GM23338 (cell line): ENCODE measurements at places on chromosomes 11 and 22. TPM values are rescaled to one million over a fixed set of nuclear protein-coding genes. Genes with fewer than 3 reads are reported as not detected.

CCDC83 gene
- not detected in 2 replicates for total RNA-seq

DNA sequence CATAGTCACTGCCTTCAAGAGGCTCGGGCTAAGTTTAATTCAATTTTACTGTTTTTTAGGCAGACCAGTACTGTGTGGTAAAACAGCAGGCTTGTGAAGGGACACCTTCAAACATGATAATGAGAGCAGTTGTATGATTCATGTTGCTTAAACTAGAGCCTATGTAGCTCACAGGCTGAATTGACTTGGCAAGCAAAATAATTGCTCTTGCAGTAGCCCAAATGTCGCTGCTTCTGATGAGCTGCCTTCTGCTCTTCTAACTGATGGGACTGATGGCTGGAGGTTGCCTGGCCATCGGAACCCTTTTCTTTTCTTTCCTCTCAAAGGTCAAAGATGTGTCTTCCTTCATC lies 137.6 kb downstream of the MAML2 start:
- no peak for DNase-seq

- no peak for DNase-seq
Observed at GRCh38 chr11:69250186-69251056, 43.5 kb upstream of the MYEOV start.

DNA sequence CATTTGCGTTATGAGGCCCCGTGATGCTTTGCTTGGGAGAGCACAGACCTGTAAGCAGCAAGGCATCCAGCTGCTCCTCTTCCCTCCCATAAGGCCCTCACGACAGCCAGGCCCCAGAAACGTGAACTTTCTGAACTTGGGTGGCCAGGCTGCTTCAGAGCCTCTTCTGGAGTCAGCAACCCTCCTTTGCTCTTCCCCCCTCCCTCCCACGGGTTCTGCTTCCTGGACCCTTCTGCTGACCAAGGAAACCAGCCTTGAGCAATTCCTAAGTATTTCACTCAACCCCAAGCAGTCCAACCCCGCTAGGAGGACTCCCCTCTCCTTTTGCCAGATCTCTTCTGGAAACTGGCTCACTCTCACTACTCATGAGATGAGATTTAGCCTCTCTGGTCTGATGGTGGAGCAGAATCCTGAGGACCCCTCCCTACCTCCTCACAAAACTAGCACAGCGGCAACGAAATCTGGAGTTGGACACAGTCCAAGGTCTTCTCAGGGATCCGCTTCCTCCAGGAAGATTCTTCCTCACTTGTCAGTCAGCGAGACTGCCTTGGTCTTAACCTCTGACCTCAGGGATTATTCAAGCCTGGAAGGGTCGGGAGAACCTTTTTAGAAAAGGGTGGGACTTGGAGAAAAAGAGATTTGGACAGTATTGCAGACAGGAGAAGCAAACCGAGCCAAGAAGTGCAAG lies 86.2 kb downstream of the UBASH3B start:
- no peak for DNase-seq

DNA sequence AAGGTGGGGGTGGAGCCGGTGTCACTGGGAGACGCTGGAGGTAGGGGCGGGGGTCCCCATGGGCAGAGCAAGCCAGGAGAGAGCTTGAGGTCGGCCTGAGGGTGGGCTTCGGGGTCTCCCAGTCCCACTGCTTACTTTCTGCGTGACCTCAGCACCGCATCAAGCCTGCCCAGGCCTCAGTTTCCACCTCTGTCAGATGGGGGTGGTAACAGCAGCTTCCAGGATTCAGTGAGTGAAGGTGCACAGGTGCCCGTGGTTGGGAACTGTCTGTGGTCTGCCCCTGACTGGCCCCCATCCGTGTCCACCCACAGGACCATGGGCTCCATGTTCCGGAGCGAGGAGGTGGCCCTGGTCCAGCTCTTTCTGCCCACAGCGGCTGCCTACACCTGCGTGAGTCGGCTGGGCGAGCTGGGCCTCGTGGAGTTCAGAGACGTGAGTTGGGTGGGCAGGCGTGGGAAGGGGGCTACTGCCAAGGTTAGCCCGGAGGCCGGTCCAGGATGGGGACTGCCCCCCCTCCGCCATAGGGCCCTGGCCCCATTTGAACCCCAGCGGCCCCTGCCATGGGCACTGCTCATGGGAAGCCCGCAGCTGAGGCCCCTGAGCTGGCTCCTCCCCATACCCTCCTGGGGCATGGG lies 2.2 kb downstream of the TCIRG1 start:
- DNase-seq: no peak

IGSF22 gene
- not detected in 2 replicates for total RNA-seq

DNA sequence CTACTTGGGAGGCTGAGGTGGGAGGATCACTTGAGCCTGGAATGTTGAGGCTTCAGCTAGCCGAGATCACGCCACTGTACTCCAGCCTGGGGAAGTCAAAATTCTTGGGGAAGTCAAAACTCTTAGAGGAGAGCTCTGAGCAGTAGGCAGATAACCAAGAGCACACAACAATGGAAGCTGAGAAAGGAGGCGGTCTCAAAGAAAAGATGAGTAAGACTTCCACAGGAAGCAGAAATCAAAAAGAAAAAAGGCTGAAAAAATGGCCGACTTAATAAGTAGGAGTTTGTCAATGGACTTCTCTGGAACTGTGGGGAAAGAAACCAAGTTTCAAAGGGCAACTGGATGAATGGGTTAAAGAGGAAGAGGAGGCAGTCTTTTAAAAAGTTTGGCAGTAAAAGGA lies 32.1 kb downstream of the RAB30 start:
- no peak for DNase-seq

GRCh38 chr11:108466405-108466804 lies 924 bp downstream of the C11orf65 start:
- no peak for DNase-seq

RAB36 gene
- 0.58 and 1.2 TPM in 2 replicates for total RNA-seq

DNA sequence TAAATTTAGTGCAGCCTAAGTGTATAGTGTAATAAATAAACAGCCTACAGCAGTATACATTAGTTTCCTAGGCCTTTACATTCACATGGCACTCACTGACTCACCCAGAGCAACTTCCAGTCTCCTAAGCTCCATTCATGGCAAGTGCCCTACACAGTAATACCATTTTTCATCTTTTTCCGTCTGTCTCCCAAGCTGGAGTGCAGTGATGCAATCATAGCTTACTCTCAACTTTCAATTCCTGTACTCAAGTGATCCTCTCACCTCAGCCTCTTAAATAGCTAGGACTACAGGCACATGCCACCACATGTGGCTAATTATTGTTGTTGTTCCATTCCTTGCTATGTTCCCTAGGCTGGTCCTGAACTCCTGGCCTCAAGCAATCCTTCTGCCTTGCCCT lies 54.4 kb downstream of the FCHSD2 start:
- DNase-seq: no peak
